ENCODE measurements at places on chromosomes 13 and 19. TPM values are rescaled to one million over a fixed set of nuclear protein-coding genes. Genes with fewer than 3 reads are reported as not detected.

TOMM40 gene
- 26.4 TPM for total RNA-seq

C3 gene
- not detected for total RNA-seq

PDX1 gene
- total RNA-seq = not detected

SAMD4B gene
- total RNA-seq = 78.9 TPM

S1PR2 gene
- total RNA-seq = 20.9 TPM

ICAM1 gene
- 13.7 TPM for total RNA-seq

C19orf85 gene
- not detected for total RNA-seq

GRK1 gene
- total RNA-seq = not detected

CYP4F2 gene
- not detected for total RNA-seq

IGFL2 gene
- not detected for total RNA-seq

FAM216B gene
- not detected for total RNA-seq

ZNF93 gene
- 5.6 TPM for total RNA-seq

KLF1 gene
- not detected for total RNA-seq

ZNF470 gene
- 0.84 TPM for total RNA-seq

CYP4F8 gene
- total RNA-seq = not detected

CGB2 gene
- not detected for total RNA-seq

USHBP1 gene
- total RNA-seq = not detected

KLF16 gene
- total RNA-seq = 40.6 TPM

ZNF582 gene
- total RNA-seq = 2.3 TPM

RINL gene
- 48.9 TPM for total RNA-seq

LGALS4 gene
- total RNA-seq = 2.1 TPM

BAX gene
- 92.8 TPM for total RNA-seq

ATF5 gene
- 19.7 TPM for total RNA-seq

MADCAM1 gene
- 0.52 TPM for total RNA-seq

ZFR2 gene
- total RNA-seq = not detected

ZNF491 gene
- 0.62 TPM for total RNA-seq

SYNGR4 gene
- not detected for total RNA-seq

DZIP1 gene
- not detected for total RNA-seq

CTXN1 gene
- not detected for total RNA-seq

GIPR gene
- total RNA-seq = 9.3 TPM

TNFRSF19 gene
- total RNA-seq = 1.4 TPM

ZNF486 gene
- total RNA-seq = 3.7 TPM

ANKLE1 gene
- total RNA-seq = 1.8 TPM

FCAR gene
- not detected for total RNA-seq

ENOX1 gene
- not detected for total RNA-seq

ELANE gene
- not detected for total RNA-seq

ZNF284 gene
- total RNA-seq = 2.3 TPM

CERS4 gene
- total RNA-seq = 20.2 TPM

DIS3 gene
- total RNA-seq = 46.7 TPM

KDELR1 gene
- total RNA-seq = 37.6 TPM

NLRP4 gene
- total RNA-seq = not detected

CCNA1 gene
- total RNA-seq = not detected

Measured in CD4-positive, CD25-positive, alpha-beta regulatory T cell (primary cell).